Fibroblast of gingiva (primary cell): ENCODE measurements at places on chromosomes 13 and 19.

- no peak for DNase-seq
These were observed 363.3 kb downstream of the LIG4 start for GRCh38 chr13:107852072-107852471.

GRCh38 chr19:45895519-45895972 is 6.9 kb downstream of the MYPOP start:
- DNase-seq, result no peak

DNA sequence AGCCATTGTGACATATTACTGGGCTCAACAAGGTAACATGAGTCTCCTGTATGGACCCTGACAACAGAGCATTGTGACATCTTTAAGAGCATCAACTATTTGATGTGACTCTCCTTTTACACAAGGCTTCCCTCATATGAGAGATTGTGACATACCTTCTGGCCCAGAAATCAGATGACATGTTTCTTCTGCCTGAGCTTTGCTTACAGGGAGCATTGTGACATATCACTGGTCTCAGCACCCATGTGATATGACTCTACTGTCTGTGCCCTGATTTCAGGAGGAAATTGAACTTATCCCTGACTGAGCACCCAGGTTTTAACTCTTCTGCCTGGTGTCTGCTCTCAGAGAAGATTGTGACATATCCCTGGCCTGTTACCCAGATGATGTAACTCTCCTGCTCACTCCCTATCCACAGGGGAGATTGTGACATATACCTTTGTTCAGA is 15.9 kb upstream of the ZNF681 start:
- DNase-seq, result peak; percentile 43

GRCh38 chr13:51194942-51195341 is 27.3 kb upstream of the FAM124A start:
- no peak for DNase-seq

DNA sequence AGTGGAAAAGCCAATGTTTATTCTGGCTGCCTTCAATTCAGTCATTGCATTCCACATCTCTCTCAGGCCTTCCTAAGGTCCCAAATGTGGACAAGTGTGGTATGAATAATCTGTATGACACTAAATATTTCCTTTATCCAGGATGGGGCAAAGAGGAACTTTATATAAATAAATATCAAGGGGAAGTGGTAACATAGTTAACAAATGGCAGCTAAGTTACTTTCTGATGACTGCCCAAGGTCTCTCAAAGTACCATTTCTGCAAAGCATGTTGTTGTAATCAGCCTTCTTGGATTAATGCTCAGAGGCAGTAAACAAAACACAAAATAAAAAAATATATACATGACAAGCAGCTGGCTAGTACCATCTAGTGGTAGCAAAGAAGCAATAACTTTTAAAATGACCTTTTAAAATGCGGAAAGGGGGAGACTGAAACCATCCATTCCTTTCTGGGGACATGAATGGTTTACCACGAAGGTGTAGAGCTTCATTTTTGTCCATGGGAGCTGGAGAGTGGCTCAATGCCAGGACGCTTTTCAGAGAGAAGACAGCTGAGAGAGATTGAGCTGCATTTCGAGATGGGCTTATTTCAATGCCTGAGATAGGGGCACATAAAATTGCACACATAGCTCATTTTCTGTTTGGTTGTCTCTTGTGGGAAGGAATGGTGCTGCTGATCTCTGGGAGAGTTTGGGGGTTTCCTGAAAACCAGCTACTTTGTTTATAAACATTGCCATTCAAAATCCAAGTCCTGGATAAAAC is 259.2 kb downstream of the RFC3 start:
- peak; percentile 88 for DNase-seq

GRCh38 chr13:23724196-23724970 is 154.2 kb downstream of the TNFRSF19 start:
- DNase-seq, result no peak

- no peak for DNase-seq
These were observed 66.2 kb downstream of the FOXO1 start for GRCh38 chr13:40600149-40600751.

DNA sequence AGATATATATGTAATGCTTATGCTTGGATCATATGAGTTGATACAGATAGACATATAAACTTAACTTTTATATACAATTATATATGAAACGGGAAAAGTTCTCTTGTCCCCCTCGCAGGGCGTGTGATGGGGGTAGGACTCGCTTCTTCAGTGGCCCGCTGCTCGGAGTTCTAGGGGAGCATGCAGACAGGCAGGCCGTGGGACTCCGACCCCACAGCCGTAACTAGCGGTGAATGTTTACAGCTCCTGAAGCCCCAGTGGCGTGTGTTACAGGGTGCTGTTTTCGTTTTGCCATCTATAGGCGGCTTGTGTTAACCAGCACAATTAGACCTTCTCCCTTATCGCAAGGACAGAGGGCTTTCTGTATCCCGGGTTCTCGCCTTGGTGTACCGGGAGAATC is 1899.8 kb downstream of the PCDH9 start:
- no peak for DNase-seq

- DNase-seq, result no peak
These were observed 93.8 kb upstream of the CACNA1A start for GRCh38 chr19:13600091-13600490.

- DNase-seq, result peak; percentile 69
These were observed 5.0 kb downstream of the SYCE2 start for GRCh38 chr19:12913851-12914690.

- DNase-seq, result no peak
These were observed 168.2 kb downstream of the KDM4B start for GRCh38 chr19:5137114-5137513.

DNA sequence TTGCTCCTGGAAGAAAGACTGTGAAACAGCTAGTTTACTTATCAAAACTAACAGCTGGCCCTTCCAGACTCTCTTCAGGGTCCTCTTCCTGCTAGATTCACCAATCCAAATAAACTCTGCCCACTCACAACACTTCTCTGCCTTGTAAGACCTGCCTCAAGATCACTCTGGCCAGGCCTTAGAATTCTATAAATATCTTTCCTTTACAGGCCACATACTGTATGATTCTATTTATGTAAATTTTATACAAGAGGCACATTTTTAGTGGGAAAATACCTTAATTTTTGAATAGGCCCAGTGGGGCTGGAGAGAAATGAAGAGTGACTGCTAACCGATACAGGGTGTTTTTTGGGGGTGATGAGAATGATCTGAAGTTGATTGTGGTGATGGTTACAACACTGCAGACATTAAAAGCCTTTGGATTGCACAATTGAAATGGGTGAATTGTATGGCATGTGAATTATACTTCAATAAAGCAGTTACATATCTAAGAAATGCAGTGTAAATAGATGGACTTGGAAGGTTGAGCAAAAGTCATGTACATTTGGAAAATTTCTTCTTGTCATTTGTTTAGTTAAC is 141.8 kb downstream of the GPC5 start:
- no peak for DNase-seq

GRCh38 chr19:9144920-9145319 is 4.7 kb downstream of the ZNF317 start:
- no peak for DNase-seq

- DNase-seq, result no peak
These were observed 1278.8 kb upstream of the MIR17HG start for GRCh38 chr13:90068658-90069057.

DNA sequence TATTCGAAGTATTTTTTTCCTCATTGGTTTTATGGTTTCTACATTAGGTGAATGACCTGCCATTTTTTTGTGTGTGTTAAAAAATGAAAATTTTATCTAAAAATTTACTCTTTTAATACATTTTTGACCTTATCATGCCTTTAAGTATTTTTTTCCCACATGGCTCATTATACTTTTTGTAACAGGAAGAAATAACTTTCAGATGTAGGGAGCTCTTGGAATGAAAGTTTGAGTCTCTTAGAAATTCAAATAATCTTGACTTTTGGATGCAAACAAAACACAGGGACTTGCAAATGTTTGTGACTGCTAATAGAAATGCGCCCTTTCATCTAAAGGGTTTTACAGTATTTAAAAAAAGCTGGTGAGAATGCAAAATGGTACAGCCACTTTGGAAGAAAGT is 457.9 kb downstream of the KLF5 start:
- DNase-seq, result no peak

DNA sequence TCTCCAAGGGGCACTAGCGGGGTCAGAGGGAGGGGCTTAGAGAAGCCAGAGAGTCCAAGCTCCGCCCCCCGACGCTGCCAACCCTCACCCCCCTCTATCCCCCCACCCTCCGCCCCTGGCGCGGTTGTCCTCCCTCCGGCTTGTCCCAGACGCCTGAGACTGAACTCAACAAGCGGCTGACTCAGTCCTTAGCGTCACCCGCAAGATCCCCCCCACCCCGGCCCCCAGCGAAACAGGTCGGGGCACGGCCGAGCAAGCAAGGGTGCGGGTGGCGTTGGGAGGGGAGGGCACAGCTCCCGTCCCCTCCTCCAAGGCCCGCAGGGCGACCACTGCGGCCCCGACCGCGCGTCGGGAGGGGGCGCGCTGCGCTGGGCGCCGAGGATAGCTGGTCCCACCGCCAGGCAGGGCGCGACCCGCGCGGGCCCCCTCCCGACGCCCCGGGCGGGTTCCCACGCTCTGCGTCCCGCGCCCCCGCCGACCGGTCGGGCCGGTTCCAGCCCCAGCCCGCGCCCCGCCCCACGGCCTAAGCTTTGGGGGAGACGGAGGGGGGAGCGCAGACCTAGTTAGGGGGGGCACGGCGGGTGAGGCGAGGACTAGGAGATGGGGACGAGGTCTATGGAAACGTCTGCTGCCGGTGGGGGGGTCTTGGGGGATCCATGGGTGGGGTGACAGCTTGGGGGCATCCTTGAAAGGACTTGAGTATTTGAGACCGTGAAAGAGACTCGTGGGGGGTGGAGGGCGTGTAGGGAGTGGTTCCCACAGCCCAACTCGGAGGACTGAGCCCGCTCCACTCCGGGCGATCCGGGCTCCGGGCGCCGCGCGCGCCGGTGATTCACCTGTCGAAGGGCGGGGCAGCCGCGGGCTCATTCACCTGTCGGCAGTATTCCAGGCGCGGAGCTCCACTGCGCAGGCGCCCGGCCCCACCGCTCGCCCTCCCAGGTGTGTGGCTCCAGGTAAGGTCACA is 5.1 kb downstream of the NOTCH3 start:
- peak; percentile 30 for DNase-seq

GRCh38 chr19:10603084-10603872 is 16.2 kb upstream of the AP1M2 start:
- DNase-seq, result no peak

- peak; percentile 37 for DNase-seq
These were observed 2.5 kb upstream of the GARIN5A start for GRCh38 chr19:50478901-50479715.

DNA sequence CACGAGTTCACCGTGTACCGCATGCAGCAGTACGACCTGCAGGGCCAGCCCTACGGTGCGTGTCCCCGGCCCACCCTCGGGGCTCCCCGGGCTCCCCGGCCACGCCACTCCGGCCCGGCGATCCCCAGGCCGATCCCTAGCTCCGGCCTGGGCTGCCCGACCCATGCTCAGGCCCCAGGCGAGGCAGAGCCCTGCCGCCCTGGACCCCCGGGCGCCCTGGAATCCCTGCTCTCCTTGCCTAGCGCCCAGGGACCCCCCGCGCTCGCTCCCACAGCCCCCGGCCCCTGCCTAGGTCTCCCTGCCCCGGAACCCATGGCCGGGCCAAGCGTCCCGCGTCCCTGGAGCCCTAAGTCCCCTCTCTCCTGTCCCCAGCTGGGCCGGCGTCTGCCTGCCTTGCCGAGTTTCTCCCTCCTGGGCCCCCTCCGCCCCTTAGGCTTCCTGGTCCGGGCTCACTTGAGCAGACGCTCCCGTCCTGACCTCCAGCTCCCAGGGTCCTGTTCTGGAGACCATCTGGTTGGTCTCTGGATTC is 494 bp downstream of the NCLN start:
- no peak for DNase-seq

GRCh38 chr19:18886972-18887371 is 9.0 kb downstream of the CERS1 start:
- no peak for DNase-seq

DNA sequence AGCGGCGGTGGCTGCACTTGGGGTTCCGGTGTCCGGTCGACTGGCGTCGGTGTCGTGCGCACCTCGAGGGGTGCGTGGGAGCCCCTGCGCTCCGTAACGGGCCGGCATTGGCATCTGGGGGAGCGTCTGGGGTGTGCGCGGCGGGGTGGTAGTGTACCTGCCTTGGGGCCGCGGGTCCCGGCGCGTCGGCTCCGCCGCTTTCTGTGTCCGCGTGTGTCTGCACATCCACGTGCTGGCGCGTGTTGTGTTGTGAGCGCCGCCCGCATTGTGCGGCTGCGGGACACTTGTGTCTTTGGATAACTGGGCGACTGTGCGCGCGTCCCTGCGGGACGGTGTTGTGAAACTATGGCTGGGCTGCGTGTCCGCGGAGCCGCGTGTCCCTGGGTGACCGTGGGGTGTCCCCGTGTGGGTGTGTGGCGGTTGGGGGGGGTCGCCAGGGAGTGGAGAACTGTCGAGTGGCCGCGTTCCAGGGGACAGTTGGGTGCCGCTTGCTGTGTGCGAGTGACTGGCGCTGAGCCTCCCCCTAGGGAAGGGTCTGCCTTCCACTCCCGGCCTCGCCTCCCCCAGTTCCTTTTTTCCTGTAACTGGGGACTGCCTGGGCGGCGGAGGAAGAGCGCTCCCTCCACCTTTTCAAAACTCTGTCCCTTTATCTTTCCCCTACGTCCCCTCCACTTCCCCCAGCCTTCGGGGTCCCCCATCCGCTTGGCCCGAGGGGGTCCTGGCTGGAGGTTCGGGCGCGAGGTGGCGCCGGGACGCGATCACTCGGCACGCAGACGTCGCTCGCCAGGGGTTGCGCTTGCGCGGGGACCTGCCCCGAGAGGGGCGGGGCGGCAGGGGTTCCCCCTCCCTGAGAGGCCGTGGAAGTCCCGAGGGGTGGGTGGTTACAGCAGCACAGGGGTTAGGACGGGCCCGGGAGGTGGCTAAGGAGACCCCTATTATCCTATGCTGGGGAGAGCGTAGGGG is 5.7 kb upstream of the NFIC start:
- peak; percentile 50 for DNase-seq

DNA sequence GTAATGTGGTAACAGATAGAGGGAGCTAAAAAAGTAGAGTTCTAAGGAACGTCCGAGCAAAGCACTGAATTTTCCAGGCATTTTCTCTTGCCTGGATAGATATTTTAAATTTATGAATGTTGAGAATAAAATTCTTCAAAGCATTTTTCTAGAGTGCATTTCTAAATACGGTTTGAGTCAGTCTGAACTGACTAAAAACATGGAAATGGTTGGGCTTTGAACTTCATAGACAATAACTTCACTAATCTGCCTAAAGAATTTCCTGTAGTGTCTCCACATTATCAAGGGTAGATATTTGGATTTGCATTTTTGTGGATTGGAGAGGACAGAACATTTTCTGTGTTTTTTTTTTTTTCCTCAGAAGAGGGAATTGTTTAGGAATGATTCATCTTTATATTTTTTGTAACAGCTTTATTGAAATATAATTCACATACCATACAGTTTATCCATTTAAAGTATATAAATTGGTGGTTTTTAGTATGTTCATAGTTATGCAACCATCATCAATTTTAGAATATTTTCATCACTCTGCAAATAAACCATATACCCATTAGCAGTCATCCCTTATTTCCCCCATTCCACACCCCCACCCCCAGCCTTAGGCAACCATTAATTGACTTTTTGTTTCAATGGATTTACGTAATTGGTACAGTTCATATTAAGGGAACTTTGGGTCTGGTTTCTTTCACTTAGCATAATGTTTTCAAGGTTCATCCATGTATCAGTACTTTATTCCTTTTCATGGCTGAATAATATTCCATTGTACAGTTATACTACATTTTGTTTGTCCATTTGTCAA is 20.7 kb downstream of the GARRE1 start:
- DNase-seq, result peak; percentile 88

GRCh38 chr19:5466814-5467291 is 11.6 kb downstream of the ZNRF4 start:
- no peak for DNase-seq

- DNase-seq, result no peak
These were observed 173.6 kb downstream of the NALCN start for GRCh38 chr13:101242720-101243119.
